ENCODE measurements at places on chromosomes 1 and 21.

DNA sequence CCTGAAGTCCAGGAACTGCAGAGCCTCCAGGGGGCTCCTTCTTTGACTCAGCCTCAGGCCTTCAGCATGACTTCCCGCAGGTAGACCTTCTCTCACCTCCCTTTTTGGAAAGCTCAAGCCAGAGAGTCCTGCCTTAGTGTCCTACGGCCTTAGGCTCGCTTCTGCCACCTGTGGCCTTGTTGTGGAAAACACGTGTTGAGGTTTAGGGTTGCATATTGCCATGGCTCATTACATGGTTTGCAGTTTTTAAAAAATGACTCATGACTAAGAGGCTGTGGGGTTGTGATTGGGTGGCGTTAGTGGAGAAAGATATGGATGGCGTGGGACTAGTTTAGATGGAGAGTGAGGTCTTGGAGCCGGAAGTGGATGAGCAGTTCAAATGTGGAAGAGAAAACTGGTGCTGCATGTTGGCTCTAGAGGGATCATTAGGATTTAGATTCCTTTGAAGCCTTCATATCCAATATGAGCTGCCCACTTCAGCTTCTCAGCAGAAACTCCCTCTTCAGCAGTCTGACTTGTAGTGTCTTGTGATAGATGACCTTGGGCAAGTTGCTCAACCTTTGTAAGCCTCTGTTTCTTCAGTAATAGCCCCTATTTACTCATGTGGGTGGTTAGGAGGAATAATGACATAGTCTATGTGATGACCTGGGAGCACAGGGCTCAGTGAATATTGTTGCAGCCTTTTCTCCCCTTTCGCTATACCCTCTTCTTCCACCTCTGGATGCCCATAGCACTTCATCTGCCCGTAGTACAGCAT lies 6.5 kb upstream of the FGGY start:
- DNase-seq = no peak

DNA sequence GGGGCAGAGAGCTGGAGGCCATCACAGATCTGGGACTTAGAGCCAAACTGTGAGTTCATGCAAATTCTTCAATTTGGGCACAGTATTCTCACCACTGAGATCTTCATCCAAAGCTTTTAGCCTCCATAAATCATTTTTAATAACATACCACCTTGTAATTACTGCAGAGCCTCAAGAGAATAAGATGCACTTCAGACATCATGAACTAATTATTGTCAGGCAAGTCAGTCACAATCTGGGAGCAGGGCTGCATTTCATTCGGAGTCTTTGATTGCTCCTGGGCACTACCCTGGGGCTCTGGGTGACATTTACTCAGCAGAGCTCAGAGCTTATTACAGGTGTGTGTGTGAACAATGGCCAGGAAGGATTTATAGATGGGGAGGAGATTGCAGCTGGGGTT lies 623.7 kb downstream of the PTPRU start:
- DNase-seq = peak; percentile 61

DNA sequence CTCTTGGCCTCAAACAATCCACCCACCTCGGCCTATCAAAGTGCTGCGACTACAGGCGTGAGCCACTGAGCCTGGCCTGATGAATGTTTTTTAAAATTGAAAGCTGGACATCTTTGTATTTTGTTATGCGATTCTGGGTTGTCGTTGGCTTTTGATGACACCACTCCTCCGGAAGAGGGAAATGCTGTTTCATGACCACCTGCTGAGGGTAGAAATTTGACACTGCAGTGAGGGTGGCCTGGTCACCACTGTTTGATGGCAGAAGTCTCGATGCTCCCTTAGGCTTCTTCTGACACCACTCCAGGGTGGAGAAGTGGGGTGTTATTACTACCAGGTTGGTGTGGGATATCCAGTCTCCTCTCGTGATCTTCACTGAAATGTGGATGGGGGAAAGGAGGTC lies 357.2 kb downstream of the RGS7 start:
- DNase-seq = no peak

DNA sequence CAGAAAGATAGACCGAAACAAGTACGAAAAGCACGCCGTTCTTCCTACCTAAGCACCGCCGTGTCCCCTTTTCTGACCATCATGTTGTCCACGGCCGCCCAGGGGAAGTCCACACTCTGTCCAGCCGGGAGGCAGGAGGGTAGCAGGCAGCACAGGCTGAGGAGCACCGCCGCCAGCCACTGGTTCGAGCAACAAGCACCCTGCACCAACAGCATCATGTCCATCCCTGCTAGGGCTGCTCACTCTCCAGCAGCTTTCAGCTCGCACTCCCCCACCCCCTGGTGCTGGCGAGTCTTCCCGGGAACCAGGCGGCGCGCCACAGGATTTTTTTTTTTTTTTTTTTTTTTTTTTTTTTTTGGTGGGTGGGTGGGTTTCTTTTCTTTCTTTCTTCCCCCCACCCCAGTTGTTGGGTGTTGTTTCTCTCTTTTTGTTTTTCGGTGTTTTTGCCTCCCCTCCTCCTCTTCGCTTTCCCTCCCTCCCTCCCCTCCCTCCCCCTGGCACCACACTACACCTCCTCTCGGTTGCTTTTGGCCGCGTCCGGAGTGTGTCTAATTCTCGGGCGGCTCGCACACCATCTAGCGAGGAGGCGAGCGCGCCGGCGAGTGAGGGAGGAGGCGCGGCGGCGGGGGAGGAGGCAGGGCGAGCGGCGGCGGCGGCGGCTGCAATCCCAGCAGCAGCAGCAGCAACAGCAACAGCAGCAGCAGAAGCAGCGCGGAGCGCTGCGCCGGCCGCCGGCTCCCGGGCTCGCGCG lies at the start of gene NEGR1:
Gene NEGR1, minus strand, starts transcription at position 269 of the 751 bp plus-strand sequence.
- DNase-seq = peak; percentile 92

DNA sequence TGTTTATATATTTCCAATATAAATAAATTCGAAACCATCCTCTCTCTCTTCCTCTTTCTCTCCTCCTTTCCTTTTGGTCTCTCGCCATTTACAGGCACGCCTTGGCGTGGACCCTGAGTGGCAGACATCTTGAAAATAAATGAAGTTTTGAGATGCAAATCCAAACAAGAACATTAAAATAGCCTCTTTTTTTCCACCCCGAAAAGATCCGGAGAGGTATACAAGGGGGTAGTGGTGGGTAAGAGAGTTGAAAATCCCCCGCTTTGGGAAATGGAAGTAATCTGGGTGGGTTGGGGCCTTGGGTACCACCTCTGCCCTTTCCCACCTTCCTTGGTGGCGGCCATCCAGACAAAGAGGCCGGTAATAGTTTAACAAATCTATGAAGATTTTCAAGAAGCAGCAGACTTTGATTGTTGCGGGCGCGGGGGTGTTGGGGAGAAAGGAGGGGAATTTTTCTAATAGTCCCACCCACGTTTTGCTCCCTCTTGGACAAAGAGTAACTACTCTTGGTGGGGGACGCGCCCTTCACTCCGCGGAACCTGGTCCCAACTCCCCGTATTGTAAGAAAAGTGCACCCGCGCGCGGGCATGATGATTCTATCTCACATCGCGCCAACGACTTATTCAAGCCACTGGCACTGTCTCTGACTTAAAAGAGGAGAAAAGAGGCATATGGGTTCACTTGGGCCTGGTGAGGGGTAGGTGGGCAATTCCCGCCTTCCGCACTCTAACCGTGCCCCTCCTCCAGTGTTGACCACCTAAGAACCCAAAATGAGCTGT lies 4.0 kb upstream of the FOXD3 start:
- no peak for DNase-seq

DNA sequence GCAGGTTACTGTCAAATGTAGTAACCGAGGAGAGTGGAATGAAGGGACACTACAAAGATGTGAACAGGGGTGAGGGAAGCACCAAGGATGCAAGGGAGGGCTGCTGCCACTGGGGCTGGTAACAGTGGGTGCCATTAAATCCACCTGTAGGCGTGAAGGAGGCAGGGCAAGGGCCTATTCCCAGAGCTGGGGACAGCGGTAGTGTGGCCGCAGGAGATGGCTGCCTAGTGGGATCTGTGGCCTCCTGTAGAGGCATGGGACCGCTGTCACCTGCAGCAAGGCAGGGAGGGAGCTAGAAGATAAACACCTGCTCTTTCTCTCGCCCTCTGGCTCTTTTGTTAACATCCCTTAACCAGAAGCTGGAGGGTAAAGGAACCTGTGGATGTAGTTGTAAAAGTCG lies 80.5 kb upstream of the CNIH3 start:
- DNase-seq = no peak

DNA sequence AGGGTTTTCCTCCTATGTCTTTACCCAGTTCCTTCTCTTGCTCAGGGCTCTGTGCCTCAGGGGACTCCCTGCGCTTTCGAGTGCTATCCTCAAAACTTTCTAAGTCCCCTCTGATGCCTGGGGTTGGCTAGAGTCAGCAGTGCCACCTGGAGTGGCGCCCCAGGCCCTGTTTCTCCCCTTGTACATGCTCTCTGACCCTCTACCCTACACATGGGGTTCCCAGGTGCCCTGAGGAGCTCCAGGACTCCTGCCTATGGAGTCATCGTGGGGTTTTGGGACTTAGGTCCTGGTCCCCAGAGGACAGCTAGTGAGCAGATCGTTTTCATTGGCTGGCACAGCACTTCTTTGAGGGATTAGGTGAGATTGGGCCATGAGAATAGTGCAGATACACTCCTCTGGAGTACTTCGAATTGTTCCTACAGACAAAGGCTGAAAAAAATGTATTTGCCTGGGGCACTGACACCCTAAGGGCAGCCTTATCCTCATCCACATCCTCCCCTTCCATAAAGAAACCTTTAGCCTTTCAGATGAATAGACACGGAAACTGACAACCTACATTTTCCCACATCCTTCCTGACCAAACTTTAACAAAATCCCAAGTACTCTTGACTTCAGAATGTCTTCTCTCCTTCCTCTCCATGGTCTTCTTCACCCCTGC lies 41.5 kb downstream of the LGR6 start:
- DNase-seq = no peak

DNA sequence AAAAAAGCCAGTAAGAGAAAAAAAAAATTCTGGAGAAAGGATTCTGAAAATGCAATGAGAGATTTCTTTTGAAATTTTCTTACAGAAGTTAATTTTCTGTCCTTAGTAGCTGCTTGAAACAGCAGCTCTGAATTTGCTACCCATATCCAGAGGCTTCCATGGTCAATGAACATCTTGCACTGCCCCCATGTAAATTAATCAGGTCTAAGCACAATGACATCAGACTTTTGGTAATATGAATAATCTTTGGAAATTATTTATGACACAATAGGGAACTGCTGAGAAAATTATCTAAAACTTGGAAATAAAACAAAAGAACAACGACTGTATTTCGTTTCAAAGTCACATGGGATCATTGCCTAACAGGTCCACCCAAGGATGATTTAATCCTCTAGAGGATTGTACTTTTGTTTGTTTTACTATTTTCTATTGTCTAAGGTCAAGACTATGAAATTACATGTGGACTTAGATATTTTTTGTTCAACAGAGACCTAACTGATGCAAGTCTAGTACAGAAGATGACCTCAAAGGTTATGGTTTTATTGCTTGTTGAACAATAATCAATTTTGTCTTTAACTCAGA lies 312.1 kb downstream of the BACH1 start:
- no peak for DNase-seq

DNA sequence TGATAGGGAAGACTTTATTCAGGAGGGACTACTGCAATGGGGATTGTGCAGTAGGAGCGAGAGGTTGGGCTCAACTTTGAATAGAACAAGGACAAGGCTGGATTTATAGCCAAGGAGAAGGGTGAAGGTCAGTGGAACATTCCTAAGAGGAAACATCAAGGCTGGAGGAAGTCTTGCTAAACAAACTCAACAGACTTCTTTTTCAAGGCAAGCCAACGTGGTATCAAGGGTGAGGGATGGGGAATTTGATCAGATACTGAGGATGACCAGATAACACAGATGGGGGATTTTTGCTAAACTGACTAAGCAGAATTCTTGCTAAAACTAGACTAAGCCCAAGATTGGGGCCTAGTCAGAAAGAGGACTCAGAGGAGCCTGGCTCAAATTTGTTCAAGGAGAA lies 107.3 kb downstream of the DUSP10 start:
- no peak for DNase-seq

DNA sequence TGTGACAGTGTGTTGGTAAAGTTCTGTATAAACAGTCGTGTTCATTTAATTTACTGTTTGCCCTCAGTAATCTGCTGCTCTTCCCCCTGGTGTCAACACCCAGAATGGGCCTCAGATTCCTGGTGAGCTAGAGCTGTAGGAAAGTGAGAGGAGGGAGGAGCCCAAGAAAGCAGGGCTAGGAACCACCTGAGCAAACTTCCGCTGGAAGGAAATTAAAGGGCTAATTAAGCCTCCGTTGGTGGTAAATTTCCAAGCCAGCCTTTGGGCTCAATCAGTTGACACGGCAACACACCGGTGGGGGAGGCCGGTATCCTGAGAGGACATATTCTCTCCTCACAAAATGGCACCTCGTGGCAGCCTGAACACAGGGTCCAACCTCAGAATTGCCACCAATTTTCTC lies 32.9 kb downstream of the RAB3B start:
- peak; percentile 79 for DNase-seq

DNA sequence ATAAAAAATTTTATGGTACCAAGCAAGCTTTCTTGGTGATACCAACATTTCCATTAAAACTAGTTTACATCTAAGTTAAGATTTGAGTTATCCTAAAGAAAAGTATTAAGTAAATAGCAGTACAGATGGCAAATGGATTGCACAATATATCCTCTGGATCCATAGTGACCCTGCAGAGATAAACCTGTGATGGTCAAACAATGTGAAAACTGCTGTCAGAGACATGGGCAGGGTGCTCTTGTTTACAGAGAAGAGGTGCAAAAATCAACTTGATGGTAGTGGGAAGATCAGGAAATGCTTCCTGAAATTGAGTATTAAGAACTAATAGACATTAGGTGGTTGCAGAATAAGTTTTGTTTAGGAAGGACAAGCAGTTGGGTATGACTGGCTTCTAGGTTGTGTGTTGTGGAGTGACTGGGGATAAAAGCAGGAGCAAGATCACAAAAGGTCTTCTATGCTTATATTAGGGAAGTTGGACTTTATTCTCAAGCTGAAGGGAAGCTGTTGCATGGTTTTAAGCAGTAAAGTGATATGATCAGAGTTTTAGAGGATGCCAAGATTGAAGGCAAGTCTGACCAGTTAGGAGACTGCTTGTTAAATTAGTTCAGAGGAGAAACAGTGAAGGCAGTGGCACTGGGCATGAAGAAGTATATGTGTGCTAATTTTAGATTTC lies 9.9 kb downstream of the TTC3 start:
- no peak for DNase-seq

DNA sequence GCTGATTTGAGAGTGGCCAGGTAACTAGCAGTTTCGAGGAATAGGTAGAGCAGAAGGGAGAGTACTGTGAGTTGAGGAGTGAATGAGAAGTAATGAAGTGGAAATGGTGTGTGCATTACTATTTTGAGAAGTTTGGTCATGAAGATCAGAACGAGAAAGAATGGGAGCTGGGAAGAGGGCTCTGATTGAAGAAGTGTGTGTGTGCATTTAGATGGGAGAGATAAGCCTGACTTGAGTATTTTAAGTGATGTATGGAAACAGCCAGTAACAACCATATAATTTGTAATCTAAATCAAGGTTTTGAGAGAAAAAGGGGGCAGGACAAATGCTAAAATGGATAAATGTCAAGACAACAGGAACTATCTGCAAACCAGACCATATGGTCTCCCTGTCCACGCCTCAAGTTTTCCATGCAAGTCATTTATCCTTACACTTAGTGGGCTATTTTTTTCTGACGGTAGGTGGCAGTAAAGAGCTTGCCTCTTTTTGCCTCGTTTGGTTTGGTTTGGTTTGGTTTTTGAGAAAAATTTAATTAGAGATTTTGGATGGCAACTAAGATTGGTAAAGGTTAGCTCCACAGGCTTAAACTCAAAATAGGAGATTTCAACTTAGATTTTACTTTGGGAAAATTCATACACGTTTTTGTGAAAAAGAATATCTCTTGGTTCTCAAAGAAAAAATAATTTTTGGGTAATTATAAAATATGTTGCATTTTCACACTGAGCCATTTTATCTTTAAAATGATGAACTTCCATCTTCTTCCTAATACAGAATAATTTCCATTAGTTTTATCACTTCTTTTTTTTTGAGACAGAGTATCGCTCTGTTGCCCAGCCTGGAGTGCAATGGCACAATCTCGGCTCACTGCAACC lies 9.5 kb upstream of the B3GALNT2 start:
- DNase-seq = peak; percentile 15

Measured in NCI-H1105 (cell line).